ENCODE measurements at places on chromosomes 6 and 20.
A peak's percentile ranks its signal among the peaks of the same experiment; 100 is the strongest.

GRCh38 chr20:11676630-11677287 lies 240.9 kb upstream of the BTBD3 start:
- DNase-seq, result peak; percentile 58

DNA sequence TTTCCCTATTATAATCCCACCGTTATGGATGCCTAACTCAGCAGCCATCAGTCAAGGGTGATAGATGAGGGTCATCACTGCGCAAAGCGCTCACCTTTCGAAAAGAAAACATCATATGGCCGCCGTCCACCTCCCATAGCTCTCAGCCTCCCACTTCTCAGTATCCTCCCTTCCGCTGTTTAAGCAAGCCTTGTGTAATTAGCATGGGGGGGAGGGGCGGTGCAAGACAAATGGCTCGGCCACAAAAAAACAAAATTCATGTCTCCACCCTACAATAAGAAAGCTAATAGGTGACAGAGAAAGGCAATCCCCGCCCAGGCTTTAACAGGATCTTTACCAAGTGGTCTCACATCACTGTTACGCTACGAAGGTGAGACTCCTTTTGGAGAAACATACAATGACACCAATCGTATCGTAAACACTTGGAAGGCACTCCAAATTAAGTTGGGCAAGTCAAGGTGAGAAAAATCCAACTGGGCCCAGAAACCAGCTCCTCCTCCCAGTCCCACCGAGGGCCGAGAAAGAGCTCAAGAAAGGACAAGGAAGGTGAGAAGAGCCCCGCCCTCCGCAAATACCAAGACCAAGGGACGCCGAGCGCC lies 645 bp downstream of the DDX39B start:
- peak; percentile 52 for DNase-seq

- DNase-seq, result no peak
Measured at GRCh38 chr20:46351357-46352058, 43.2 kb upstream of the CDH22 start.

- no peak for DNase-seq
Measured at GRCh38 chr6:148021699-148022098, 320.9 kb upstream of the SASH1 start.

- no peak for DNase-seq
Measured at GRCh38 chr20:11083841-11084240, 410.0 kb upstream of the JAG1 start.

DNA sequence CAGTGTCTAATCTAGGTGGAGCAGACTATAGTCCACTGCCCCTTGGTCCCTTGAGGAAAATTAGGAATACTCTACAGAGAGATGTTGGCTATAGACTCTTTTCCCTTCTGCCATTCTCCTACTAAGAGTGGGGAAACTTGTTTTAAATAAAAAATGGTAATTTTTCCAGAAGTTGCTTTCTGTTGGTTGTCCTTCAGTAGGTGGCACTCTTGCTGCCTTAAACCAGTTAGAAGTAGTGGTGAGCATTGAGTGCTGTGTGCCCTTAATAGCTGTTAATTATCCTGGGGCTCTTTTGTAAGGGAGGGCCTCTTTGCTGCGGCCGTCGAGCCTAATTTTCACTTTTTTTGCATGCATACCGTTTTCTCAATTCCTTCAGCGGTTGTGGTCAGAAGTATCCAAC lies 2.8 kb downstream of the CMTR1 start:
- no peak for DNase-seq

DNA sequence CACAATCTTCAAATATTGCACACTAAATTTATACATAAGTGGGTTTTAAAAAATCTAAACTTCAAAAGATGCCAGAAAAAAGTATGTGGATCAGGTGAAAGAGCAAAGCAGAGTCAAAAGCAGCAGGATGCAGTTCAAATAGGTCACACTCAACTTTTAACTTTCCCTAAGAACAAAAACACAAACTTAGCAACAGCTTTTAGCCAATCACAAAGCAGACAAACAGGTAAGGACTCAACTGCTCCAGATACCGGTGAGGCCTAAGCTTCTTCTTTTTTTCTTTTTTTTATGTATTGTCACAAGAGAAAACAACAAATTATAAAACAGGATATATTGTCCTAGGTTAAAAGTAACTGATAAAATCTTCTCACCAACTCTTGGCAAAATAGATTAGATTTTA lies 74.7 kb downstream of the SESN1 start:
- DNase-seq, result no peak

- no peak for DNase-seq
Measured at GRCh38 chr6:154757352-154758050, 24.3 kb downstream of the SCAF8 start.

DNA sequence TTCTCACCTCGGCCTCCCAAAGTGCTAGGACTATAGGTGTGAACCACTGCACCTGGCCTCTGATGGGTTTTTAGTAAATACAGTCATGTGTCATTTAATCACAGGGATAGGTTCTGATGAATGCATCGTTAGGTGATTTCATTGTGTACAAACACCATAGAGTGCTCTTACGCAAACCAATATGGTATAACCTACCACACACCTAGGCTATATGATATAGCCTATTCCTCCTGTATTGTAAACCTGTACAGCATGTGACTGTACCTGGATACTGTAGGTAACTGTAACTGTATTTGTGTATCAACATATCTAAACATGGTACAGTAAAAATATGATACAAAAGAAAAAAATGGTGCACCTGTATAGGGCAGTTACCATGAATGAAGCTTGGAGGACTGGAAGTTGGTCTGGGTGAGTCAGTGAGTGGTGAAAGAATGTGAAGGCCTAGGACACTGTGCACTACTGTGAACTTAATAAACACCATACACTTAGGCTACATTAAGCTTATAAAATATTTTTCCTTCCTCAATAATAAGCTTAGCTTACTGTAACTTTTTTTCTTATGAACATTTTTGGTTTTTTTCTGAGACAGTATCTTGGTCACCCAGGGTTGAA lies 10.0 kb downstream of the BICRAL start:
- DNase-seq, result no peak

DNA sequence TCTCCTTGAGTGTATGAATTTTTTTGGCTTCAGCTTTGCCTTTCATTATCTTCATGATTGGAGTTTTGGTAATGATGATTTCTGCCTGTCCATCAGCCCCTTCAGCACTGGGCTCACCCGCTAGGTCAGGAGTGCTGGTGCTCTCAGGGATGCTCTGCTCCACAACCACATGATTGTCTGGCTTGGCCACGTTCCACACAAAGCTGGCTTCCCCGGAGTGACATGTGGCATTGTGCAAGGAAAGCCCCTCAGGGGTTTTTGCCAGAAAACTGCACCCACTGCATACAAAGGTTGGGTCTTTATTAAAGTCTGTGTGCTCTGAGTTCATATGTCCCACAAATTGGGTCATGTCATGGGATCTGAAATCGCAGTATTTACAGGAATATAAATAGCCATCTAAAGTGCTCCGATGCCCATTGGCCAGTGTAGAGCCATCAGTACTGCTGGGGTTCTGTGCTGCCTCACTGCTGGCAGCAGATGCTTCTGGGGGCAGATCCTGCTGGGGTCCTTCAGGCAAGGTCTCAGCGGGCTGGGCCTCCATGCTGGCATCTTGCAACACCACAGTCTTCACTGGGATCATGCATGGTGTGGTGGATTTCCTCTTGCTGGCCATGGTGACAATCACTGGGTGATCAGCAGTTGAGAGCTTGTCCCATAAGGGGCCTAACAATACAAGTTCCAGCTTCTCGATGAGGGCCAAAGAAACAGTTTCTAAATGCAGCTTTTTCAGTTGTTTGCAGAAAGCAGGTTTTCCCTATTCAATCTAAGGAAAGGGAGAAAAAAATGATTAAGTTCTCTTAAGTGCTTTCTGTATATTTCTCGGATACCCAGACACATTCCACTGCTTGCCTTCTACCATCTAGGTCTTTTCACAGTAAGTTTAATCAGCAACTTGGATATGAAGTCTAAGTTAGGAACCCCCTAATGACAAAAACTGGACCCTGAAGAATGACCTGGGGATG lies 67.2 kb downstream of the PLCG1 start:
- peak; percentile 56 for DNase-seq

- DNase-seq, result no peak
Measured at GRCh38 chr6:154318721-154319120, 37.9 kb downstream of the IPCEF1 start.

DNA sequence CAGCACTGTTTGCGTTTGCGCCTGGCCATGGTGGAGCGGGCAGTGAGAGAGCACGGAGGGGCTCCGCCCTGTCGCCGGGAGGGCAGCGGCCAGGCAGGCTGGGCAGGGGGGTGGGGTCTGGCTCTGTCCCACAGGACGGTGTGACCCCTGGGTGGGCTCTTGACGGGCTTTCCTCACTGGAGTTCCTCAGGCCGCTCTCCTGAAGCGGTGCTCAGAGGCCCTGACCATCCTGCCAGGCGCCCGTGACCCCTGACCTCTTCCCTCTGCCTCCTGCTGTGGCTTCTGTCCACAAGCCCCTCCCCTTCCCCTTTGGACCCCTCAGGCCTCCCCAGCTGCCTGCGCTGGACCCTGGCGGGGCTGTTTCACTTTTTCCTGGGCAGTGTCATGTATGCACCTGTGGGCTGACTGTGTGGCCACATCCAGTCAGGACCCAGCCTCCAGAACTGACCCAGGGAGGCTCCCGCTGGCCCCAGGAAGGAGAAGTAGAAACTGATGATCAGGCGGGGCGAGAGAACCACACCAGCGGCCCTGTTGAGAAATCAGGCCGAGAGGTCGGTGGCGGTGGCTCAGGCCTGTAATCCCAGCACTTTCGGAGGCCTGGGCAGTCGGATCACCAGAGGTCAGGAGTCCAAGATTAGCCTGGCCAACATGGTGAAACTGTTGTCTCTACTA lies 1.2 kb downstream of the OGFR start:
- DNase-seq, result no peak

DNA sequence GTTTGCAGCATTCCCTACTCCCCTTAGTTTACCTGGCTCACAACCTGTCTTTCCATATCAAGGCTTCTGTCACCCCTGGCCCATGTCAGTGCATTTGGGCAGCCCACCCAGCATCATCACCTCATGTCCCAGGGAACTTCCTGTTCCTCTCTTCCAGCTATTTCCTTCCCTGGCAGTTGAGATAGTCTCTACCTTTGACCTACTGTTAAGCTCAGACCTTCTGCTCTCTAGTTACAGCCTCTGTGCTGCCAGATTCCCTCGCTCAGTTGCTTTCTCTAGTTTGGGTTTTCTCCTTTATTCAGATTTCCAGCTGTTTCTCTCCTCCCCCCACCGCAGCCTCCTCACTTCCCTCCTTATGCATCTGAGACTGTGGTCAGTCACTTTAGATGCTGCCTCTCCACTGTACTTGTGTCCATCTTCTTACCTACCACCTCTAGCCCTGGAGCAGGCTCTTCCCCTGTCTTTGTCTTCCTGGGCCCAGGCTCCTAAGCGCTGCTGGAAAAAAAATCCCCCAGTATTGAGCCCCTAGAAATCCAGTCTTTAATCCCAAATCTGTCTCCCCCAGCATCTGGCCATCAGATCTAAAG lies 16.3 kb downstream of the PTPN1 start:
- no peak for DNase-seq

DNA sequence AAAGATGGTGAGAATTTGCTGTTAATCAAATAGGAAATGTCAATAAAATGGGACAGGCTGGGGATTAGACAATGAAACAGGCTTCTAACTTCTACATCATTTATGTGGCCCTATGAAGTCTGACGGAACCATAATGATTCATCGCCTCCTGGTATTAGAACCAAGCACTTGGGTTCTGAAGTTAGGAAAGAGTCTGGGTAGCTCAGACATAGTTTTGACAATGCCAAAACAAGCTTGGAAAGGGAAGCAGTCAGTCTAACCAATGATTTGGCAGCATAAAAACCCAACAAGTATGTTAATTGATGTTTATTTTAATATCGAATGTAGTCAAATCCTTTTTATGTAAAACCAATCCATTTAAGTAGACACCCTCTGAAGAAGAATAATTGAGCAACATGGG lies 160.8 kb upstream of the RSPO3 start:
- no peak for DNase-seq

- DNase-seq, result no peak
Measured at GRCh38 chr6:106214531-106214930, 111.0 kb downstream of the ATG5 start.

DNA sequence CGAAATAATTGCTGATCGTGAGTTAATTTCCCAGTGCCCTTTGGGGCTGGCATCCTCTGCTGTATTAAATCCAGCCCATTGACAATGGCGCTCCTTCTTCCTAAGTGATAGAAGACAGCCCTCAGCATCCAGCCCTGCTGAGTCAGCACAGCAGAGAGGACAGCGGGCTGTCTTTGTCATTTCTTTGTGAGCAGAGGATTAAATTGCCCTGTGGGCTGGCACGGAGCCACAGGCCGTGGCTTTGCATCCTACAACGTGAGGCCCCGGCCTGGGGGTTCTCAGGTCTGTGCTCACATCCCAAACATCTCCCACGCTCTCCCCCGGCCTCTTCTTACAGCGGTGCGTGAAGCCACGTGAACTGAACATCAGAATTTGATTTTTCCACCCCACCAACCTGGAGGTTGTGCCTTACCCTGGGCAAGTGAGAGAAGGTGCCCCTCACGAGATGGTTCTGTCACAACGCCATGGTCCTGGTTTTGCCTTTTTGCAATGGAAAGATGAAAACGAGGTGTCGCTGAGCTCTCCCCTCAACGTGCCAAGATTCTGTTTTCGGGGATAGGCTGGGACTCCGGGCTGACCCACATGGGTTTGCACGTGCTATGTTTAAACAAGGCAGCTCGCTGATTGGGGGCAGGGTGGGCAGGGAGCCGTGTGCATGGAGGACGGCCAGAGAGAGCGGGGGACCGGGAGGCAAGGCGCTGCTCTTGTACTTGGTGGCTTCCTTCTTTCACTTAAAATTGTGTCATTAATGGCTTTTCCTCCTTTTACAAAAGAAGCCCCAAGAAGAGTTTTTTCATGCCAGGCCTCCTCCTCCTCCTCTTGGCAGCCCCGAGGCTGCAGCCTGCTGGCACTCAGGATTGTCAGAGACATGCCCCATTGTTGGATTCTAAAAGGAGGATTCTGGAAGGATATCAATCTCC lies 19.5 kb downstream of the CDH4 start:
- no peak for DNase-seq

DNA sequence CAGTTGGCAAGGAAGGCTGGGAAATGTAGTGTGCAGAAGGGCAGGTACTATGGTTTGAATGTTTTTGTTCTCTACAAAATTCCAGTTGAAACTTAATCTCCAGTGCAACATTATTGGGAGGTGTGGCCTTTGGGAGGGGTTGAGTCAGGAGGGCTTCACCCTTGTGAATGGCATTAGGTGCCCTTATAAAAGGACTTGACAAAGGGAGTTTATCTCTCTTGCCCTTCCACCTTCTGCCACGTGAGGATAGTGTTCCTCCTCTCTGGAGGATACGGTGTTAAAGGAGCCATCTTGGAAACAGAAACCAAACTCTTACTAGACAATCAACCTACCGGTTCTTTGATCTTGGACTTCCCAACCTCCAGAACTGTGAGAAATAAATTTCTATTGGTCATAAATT lies 82.2 kb upstream of the LRFN2 start:
- no peak for DNase-seq

Measured in BE2C (cell line).